ENCODE measurements at places on chromosomes 2 and 18.

DNA sequence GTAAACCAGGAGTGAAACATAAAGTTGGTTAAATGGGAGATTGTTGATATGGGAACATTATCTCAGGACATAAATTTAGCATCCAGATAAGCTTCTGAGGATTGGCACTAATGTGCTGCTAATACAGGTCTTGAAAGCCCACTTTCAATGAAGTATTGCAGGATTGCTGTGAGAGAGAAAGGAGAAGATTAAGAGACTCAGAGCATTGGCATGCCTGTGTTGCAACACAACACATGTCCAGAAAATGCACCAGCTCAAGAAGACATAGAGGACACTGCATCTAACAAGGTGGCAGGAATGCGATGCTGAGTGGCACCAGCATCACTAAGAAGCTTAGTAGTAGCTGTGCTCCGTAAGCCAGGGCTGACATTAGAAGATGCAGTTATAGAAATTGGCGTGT is 728.9 kb downstream of the SUCLG1 start:
- DNase-seq, result peak; percentile 17

DNA sequence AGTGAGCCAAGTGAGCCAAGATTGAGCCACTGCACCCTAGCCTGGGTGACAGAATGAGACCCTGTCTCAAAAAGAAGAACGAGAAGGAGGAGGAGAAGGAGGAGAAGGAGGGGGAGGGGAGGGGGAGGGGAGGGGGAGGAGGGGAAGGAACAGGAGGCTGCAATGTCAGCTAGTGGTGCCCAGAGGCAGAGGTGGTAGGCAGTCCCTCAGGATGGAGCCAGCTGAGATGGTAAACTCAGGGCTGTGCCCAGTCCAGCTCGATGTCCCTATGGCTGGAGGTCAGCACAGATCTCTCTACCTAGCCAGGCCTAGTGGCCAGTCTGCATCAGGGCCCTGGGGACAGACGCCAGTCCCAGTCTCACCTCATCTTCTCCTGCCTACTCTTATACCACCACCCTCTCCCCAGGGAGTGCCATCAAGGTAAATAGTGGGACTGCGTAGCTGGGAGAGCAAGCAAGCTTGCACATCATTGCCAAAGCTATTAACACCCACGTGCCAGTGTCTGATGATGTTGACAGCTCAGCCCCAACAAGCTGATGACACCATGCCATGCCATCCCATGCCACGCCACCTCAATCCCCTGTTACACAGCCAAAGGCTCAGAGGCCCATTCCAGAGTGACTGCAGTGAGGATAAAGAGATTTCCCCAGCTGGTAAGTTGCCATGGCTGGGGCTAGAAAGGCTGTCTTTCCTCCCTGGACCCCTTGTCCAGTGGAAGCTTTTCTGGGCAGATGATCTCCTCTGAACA is 7.6 kb upstream of the PLB1 start:
- DNase-seq, result no peak

DNA sequence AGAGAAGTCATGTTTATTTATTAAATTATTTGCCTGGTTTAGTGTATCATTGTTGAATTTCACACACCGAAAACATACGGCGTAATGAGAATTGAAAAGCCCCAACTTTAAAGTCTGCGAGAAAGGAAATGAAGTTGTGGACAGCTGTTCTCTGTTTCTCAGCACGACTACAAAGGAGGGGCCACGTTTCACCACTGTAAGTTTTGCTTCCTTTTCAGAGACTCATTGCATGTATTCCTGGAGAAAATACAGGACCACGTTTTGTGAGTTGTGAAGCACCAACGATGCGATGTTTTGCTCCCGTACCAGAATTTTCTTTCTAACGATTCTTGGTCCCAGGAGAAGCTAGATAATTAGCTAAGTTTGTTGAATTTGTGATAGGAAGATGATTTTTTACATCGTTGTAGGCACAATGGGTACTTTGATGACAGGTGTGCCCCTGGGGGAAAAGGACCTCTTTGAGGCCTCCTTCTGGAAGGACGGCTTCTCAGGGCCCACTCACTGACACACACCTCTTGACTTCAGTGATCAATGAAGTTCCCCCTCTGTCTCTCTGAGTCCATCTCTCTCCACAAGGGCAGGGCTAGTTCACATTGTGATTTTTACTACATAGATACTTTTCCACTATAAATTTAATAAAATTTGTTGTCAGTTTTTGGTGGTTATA is 23.7 kb upstream of the ACKR3 start:
- DNase-seq, result no peak

DNA sequence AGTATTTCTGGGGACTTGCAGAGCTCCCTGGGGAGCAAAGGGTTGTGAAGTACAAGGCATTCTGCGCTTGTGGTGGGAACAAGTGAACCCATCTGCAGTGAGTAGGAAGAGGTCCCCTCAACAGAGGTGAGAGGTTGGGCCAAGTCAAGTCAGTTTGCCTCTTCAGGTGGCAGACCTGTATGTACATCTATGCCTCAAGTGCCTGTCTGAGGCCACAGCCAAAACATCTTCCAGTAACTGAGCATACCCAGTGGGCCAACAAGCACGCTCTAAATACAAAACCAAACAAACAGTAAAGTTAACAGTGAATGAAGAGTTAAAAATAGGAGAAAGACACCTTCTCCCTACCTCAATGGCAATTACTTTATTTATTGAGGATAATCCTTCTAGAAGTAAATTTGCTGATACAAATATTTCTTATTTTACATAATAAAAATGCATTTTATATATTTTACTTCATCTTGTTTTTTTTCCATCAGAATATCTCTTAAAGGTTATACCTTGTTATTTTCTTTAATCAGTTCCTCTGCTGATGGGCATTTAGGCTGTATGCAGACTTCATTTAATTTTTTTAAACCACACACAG is 2.5 kb downstream of the GYPC start:
- DNase-seq, result no peak

DNA sequence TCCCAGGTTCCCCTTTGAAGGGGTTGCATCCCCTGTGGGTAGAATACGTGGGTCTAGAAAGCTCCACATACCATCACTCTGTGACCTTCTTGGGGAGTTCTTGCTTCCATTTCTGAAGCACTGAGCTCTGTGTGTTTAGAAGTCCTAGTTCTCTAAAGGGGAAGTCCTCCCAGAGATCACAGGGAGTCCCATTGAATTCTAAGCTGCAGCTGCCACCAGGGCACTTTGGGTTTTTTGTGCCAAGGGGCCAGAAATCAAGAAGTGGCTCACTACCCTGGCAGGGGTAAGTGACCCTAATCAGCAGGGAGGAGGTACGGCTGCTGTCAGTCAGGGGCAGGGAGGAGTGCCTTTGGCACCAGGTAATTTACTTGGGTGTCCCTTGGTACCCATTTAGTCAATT is 70.9 kb downstream of the EHD3 start:
- DNase-seq, result no peak

Measured in fibroblast of skin of left quadriceps (primary cell).